RPMI7951 (cell line): ENCODE measurements at places on chromosomes 2 and 18. TPM values are rescaled to one million over a fixed set of nuclear protein-coding genes. Genes with fewer than 3 reads are reported as not detected.

UPP2 gene
- not detected in 2 replicates for total RNA-seq

CDKL4 gene
- total RNA-seq = 0.12 and 0.49 TPM in 2 replicates

SCN1A gene
- not detected in 2 replicates for total RNA-seq

FAM237A gene
- not detected in 2 replicates for total RNA-seq

OLA1 gene
- 123 and 137 TPM in 2 replicates for total RNA-seq

SS18 gene
- 108 and 120 TPM in 2 replicates for total RNA-seq

DNA sequence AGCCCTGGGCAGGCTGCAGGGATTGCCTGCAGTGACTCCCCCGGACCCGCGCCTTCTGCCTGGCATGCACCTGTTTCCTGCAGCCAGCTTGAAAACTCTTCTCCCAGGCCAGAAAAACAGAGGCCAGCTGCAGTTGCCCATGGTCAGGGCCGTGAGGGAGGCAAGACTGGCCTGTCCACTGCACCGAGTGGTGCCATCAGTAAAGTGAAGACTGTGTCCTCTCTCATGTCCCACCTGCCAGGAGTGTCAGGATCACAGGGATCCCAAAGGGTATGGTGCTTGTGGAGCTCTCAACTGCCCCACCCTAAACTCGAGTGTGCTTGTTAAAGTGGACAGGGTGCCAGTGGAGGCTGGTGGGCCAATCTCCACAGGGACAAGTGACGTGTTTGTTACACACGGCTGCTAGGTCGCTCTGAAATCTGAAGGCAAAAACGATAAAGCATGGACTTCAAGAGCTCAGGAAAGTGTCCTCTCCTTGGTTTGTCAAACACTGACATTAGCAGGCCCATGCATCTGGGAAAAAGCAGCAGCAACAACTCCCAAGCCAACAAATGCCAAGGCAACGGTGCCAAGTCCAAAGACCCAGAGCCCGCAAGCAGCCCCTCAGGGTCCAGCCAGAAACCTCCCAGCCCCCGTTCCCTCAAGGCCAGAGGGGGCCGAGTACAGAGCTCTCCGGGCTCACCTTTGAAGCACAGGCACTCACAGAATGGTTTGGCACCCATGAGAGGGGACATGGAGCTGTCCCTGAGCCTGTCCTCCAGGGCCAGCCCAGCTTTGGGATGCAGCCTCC, 213.2 kb downstream of the HDAC4 start:
- no peak for DNase-seq

DNA sequence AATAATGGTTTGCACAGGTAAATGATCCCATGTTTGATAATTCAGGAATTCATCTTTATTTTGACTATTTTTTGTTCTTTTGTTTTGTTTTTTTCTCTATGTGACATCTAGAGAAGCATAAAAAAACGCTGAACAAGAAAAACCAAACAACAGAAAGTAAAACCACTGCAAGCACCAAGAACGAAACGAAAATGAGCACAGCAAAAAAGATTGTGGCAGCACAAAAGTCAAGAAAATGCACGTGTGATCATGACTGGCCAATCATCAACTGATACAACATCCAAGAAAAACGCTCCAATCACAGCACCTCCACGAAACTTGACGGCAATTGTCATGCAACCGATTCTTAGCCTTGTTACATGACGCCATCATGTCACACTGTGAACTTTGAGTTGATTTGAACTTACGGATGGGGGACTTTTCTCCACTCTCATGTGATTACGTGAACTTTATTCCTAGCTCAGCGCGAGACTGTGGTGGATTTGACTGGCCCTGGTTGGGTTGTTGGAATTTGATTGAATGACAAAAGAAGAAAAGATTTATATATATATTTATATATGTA, 318.7 kb downstream of the CELF4 start:
- no peak for DNase-seq

DNA sequence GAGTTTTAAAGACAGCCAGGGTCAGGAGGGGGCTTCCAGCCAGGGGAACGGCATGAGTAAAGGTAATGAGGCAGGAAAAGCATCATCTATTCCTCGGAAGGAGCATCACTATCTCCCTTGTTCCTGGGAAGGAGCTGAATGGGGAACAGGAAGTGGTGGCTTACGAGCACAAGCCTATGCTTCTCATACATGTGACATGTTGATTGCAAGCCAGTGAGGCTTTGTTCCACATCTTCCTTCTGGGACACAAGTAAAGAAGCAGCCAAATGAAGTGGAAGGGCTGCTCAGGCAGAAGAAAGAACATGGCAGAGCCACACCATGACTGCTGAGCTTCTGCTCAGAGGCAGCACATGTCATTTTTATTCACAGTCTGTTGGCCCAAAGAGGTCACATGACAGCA, 15.1 kb upstream of the LMAN1 start:
- DNase-seq = no peak

- DNase-seq = no peak
These were observed 439.4 kb downstream of the SPAG16 start for GRCh38 chr2:213723707-213724106.

DNA sequence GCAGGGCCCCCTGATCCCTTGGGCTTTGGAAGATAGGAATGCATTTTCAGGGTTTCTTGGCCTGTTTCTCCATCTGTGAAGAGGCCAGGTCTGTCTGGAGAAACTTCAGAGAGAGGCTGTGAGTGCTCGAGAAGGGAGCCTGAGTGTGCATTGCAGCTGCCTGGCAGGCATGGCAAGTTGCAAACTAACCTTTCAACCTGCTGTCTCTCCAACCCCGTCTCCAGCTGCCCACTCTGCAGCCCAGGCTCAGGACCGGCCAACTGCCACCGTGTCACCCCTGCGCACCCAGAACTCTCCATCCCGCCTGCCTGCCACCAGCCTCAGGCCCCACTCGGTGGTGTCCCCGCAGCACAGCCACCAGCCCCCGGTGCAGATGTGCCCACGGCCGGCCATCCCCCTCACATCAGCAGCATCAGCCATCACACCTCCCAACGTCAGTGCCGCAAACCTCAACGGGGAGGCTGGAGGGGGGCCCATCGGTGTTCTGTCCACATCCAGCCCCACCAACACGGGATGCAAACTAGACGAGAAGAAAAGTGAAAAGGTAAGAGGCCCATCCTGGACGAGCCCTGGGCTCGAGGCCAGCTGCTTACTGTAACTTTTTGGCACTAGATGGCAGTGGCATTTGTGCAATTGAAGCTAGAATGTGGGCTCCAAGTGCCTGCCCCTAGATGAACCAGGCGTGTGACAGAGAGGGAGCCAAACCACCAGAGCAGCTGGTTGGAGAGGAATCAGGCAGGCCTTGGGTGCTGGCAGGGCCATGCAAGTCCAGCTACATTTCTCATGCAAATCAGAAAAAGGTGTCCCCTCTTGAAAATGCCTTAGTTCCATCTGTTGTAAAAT, 164.6 kb downstream of the SEPTIN10 start:
- peak; percentile 72 for DNase-seq

DNA sequence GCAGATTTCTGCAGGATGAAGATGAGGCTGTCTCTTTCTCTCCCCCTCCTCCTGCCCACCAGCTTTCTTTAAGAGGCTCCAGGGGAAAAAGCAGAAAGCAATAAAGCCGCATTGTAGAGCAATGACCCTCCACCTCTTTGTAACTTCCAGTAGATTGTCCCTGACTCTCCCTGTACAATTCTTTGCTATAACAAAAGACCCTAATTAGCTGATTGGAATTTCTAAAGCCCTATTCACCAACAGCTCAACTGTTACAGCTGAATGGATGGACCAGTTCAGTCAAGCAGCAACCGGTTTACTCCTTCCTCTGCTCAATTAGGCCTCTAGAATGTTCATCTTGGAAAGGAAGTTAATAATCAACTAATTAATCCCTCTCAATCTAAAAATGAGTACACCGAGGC, 301.0 kb downstream of the STK39 start:
- no peak for DNase-seq

DNA sequence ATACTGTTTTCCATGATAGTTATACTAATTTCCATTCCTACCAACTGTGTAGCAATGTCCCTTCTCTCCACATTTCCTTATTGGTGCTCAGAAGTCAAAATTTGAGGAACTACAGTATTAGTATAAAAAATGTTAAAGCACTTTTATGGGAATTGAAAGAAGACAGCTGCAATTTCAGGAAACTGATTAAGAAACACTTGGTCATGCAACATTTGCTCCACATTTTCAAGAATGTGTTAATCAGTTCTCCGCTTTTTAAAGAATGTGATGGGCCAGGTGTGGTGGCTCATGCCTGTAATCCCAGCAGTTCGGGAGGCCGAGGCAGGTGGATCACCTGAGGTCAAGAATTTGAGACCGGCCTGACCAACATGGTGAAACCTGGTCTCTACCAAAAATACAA, 33.6 kb upstream of the MGAT4A start:
- DNase-seq = no peak

DNA sequence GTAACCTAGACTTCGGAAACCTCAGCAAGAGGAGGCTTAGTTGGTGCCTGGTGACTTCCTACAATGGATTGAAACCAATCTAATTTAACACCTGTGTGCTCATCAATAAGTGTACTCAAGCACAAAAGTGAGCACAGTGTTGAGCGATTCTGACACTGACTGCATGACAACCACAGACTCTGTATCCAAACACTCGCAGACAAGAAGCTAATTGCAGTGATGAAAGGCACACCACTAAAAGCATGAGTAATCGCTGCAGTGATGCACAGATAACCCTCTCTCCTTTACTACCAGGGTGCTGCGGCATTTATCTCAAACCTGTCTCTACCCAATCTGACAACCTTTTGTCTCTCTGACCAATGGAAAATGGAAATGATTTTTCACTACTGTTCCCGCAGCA, 168.1 kb downstream of the AFF3 start:
- DNase-seq = peak; percentile 68

DNA sequence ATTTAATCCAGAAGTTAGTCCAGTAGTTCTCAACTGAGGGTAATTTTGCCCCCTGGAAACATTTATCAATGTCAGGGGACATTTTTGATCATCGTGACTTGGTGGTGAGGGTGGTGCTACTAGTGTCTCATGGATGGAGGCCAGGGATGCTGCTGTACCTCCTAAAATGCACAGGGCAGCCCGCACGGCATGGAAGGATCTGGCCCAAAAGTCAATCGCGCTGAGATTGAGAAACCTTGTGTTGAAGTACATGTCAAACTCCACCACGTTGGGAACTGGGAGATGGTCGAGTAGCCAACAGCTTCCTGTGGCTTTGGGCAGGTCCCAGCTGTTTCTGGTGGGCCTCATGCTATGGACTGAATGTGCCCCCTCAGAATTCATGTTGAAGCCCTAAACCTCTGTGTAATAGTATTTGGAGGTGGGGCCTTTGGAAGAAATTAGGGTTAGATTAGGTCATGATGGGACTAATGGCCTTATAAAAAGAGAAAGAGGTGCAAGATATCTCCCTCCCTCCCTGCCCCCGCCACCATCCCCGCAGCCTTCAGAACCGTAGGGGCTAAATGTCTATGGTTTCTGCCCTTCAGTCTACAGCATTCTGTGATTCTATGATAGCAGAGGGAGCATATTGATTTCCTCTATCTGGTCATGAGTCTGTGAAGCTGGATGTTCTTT, 259.7 kb downstream of the MYCN start:
- no peak for DNase-seq

- DNase-seq = no peak
These were observed 568.7 kb downstream of the METTL4 start for GRCh38 chr18:2002604-2003003.

- peak; percentile 57 for DNase-seq
These were observed 65.4 kb downstream of the AAK1 start for GRCh38 chr2:69578198-69578540.

GRCh38 chr2:144479659-144480058, 40.3 kb downstream of the ZEB2 start:
- DNase-seq = no peak

DNA sequence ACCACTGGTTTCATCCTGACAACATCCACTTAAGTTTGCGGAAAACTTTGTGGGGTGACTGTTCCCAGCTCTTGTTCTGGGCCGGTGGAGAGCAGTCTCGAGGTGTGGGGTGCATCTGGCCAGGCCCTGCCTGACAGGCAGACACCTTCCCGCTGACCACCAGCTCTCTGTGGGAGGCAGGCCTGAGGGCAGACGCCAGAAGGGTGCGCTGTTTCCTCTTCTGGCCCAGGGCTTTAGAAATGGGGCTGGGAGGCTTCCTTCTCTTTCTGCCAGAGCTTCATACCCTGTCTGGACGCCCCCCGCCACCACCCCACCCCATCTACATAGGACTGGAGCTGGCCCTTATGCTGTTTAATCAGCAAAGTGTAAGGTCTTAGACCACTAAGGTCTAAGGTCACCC, 263.8 kb downstream of the LOXHD1 start:
- no peak for DNase-seq

GRCh38 chr18:38940863-38941531, 1375.4 kb upstream of the CELF4 start:
- peak; percentile 90 for DNase-seq

- DNase-seq = peak; percentile 21
These were observed 66.2 kb upstream of the SLC39A10 start for GRCh38 chr2:195590861-195591205.

- no peak for DNase-seq
These were observed 255.9 kb upstream of the SMIM21 start for GRCh38 chr18:75683426-75683825.

DNA sequence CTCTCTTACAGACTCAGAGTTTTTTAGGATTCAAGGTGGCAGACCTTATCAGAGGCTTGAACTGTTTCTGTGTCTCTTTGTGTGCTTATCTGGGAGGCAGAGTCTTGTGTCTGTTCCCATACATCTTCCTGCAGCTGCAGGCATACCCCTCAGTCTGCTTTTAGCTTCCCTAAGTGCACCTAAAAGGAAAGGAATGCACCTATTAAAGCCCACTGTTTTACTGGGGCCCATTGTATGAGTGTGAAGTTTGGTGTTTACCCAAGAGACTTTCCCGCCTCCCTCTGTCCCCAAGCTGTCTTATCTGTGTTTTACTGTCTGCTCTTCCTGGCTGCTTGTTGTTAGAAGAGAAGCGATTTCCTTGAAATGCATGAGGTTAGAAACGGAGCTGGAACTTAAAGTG, 1757.3 kb upstream of the PIK3C3 start:
- DNase-seq = no peak

GRCh38 chr2:177688844-177689243, 296.3 kb downstream of the AGPS start:
- no peak for DNase-seq

DNA sequence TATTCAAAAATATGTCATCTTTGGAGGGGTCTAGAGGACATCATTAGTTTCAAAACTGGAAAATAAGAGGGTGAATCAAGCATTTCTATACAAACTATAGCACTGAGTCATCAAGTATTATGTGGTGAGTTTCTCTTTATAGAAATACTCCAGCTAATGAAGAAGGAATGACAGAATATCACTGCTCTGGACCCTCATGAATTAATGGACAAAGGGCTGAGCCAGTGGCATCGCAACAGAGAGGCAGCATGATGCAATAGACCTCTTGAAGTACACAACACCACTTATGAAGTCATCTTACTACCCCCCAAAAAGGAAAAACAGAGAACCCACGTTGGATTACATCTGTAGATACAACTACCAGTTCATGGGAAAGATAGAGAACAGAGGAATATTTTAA, 27.4 kb upstream of the EIF2AK3 start:
- peak; percentile 23 for DNase-seq

GRCh38 chr2:41199334-41199733, 747.4 kb upstream of the SLC8A1 start:
- peak; percentile 5 for DNase-seq

- DNase-seq = no peak
These were observed 60.3 kb upstream of the UPP2 start for GRCh38 chr2:158041400-158041799.
